Stimulated activated CD8-positive, alpha-beta memory T cell treated with anti-CD3 and anti-CD28 coated beads, Interleukin-2, amount 100 ng/mL, for 1 hour (primary cell): ENCODE measurements at places on chromosomes 4 and X.

GRCh38 chr4:138707746-138708677, 307.6 kb upstream of the NOCT start:
- no peak for DNase-seq

DNA sequence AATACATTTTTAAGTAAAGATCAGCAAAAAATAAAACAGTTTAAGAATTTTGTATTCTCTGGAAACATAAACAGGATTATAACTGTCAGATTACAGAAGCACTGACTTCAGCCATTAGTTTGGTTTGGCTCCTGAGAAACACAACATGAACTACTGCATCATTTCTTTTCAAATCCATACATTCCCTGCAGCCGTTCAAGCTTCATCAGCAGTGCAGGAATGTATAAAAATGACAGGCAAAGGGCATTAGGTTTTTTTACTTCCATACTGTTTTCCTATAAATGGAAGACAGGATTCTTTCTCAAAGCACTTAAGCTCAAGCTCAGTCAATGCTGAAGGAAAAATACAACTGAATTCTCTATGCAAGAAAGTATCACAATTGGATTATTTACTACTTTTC, 4.2 kb upstream of the MAB21L2 start:
- DNase-seq, result no peak

- DNase-seq, result no peak
Observed at GRCh38 chr4:3062471-3062870, 11.9 kb downstream of the HTT-AS start.

DNA sequence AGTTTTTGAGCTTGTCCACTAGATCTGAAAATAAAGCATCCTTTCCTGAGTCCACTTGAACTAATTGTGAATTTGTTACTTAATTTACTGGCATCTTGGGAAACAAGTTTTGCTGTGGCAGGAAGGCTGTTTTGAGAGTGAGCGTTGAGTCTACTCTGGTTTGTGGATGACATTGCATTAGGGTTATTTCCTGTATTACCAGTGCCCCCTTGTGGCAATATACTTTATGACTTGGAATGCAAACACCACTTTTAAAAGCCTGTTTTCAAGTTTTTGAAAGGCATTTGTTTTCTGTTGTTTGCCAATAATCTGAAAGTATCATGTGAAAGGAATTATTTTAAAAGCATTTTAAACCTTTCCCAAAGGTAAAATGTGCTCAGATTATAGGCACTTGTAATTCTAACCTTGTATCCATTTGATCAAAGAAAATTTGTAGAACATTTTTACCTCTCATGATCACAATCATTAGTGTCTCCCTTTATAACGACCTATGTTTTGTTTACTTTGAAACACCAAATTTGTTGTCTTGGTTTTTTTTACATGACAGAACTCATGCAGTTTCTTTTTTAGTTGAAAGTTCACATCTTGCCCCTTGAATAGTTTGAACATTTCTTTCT, 18.0 kb upstream of the CYP2U1 start:
- DNase-seq, result no peak

- no peak for DNase-seq
Observed at GRCh38 chr4:182289809-182290208, 46.6 kb downstream of the TENM3 start.

DNA sequence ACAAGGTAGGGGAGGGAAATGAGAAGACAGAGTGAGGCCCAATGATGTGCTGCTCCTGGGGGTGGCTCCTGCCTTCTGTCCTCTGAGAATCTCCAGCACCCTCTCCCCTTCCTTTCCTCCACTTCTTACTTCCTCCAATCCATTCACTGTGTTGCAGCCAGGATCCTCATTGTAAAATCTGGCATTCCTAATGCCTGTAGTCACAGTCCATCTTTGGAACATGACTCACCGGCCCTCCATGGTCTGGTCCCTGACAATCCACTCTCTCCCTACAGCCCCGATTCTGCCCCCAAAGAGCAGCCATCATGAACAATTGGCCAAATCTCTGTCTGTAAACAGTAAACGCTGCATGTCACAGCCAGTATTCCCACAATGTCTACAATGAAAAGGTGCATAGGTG, 72.9 kb downstream of the CLNK start:
- DNase-seq, result no peak

- DNase-seq, result no peak
Observed at GRCh38 chr4:157983300-157983699, 189.5 kb downstream of the GASK1B start.

DNA sequence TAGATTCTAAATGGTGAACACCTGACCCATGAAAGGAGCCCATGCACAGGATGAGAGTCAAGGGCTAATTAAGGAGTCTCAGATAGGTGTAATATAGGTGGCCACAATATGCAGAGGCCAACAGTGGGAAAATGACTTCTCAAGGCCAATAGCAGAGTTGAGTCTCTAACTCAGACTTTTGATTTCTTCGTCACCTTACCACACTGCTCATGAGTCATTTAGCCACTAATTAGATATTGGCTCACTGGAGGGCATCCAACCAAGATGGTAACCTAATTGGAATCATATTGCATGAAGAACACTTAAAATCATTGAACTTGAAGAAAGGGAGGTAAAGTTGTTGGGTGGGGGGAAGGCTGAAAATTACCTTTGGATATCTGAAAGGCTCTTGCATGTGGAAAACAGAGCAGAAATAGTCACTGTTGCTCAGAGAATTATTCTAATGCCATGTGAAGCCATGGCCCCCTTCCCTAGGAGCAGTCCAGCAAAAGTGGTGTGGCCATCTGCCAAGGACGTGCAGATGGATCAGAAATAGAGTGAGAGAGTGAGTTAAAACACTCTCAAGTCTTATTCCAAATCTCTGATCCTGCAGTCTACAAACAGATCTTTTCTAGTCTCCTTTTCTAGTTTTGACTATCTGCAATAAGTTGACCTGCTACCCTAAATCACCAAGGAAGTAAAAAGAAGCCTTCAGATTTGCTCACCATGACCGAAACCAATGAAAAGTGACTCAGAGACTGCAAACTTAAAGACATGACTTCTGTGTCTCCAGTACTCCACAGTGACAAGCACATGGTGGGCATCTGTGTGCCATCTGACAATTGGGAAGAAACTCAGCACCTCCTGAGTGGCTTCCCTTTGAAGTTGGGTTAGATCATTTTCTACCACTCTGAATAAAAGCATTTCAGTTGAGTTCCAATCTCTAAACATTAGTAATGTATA, 93.9 kb upstream of the C1QTNF7 start:
- DNase-seq, result no peak

DNA sequence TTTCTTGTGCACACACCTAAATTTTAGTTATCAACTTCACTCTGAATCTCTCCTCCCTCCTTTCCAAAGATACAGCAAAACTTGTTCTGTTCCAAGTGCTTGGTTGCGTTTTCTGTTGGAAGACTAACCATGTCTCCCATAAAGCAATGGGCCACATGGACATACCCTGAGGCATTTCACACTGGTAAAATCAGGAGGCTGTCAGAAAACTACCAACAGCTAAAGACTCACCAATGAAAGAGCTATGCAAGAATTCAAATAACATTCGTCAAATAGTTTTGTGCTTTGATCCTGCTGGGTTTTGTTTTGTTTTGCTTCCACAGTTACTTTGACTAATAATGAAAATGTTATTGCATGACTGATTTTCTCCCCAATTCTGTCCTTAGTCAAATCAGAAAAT, 46.0 kb downstream of the PHEX start:
- DNase-seq, result no peak

DNA sequence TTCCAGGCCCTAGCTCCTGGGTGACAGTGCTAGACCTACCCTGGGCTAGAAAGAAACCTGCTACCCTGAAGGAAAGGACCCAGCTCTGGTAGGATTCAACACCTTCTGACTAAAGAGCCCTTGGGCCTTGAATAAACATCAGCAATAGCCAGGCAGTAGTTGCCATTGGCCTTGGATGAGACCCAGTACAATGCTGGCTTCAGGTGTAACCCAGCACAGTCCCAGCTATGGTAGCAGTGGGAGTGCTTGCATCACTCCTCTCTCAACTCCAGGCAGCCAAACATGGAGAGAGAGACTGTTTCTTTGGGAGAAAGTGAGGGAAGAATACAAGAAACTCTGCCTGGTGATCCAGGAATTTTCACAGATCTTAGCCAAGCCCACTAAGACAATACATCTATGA, 73.5 kb upstream of the CXorf66 start:
- DNase-seq, result no peak

GRCh38 chrX:112368371-112368770, 285.8 kb upstream of the TRPC5 start:
- no peak for DNase-seq

GRCh38 chr4:6747294-6748051, 31.5 kb downstream of the BLOC1S4 start:
- no peak for DNase-seq

GRCh38 chr4:27716693-27717430, 856.2 kb downstream of the STIM2 start:
- no peak for DNase-seq

DNA sequence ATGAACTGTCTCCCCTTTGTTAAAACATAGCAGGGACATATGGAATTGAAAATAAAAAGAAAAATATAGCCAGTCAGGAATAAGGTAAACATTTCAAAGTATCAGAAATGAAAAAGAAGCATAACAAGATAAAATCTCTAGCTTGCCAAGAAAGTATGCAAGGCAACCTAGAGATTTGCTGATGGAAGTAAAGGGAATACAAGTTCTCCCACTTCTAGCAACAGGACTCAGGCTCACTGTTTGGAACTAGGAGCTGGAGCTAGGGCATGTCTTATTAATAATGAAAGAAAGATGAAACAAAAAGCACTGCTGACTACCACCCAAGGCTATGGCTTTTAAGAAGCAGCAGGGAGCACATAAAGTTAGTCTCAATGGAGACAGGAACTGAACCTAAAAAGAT, 18.2 kb downstream of the ANKRD50 start:
- no peak for DNase-seq

DNA sequence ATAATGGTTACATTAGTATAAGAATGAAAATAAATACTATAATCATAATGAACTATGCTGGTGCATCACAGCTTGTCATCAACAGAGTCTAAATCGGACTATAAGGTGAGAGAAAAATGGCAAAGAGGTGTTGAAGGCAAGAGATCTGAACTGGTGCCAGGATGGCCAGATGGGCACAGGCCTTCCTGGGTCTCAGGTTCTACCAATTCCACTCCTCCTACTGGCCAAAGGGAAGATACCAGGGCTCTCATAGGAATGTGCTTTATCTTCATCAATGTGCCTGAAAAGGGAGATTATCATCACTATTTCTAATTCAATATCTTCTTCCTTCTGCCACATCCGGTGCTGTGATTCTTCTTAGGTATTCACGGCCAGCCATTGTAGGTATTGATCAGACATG, 107.6 kb downstream of the GASK1B start:
- DNase-seq, result no peak

GRCh38 chr4:126956184-126956897, 676.4 kb upstream of the INTU start:
- DNase-seq, result no peak

- DNase-seq, result no peak
Observed at GRCh38 chr4:114312338-114312737, 286.3 kb upstream of the UGT8 start.

DNA sequence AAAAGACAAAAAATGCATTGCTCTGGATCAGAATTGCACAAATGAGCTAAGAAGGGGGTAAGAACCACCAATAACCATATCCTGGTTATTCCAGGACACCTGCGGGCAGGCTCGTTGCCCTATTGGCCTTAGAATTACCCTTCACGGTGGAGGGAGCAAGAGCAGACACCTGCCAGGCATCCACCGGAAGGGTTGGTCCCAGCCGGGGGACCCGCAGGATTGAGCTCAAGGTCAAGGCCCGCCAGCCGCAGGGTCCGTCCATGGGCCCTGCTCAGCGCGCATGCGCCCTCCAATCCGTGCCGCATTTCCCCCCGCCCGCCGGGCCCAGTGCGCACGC, 575 bp downstream of the SLC25A6 start:
- DNase-seq, result no peak

DNA sequence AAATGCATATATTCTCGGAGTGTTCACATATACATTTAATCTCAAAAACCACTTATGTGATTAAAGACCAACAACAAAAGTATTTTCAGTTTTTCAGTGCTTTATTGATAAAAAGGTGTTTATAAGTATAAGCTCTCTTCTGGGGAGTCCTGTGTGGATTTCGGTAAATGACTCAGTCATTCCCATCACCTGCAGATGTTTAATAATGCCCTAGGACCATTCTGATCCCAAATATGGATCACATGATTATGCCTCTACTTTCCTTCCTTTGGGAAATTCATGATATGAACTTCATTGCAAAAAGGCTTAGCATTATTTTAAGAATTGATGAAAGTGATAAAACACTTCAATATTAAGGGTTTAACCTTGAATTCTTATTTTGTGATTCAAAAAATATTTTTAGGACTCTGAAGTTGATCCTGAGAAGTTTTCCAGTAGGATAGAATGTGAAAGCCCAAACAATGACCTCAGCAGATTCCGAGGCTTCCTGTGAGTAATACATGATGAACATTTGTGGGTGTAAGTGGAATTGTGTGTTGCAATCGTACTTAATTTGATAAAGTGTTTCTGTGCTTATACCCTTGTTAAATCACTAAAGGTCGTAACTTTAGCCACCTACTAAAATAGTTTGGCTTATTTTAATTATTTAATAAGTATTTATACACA, 40.2 kb downstream of the ATP10D start:
- no peak for DNase-seq

DNA sequence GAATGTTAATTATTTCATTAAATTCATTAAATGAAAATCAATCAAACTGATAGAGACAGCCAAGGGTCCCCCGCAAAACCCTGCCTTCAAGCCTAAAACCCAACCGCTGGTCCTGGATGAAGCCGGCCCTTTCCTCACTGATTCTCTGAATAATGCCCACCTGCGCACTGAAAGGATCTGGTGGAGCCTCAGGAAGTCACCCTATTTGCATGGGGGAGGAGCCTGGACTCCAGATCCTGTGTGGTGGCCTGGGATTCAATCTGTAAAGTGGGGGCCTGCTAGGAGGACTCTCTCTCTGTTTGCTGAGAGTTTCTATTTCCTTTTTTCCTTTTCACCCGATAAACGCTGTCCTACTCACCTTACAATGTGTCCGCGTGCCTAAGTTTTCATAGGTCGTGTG, 97.9 kb upstream of the ADAMTS3 start:
- no peak for DNase-seq

DNA sequence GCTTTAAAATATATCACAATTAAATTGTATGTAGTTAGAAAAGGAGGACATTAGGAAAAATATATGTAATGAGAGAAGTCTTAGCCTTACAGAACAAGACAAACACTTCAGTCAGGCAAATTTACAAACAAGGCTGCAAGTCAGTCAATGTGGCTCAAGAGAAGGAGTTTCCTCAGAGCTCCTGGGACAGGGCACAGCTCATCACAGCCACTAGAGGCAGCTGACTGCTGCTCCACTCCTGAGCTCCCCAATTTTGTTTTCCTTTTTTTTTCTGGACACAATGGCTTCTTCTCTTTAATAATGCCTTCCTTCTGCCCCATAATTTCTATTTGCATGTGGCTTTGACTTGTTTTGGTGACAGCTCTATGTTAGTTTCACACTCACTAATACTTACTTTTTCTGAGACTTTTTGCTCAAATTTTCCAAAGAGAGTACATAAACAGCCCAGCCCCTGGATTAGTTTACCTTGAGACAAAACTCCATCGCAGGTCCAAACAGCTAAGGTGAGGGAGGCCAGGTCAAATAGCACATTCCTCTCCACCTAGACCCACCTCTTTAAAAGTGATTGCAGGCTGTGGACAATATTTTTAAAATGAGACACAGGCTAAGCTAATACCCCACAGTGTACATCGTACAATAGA, 850.4 kb upstream of the FRG1 start:
- DNase-seq, result no peak

GRCh38 chr4:14272206-14272605, 644.7 kb upstream of the BOD1L1 start:
- no peak for DNase-seq

GRCh38 chr4:134160211-134160610, 41.4 kb downstream of the PABPC4L start:
- DNase-seq, result no peak
